Brain microvascular endothelial cell (primary cell): ENCODE measurements at places on chromosomes 5 and 9.

DNA sequence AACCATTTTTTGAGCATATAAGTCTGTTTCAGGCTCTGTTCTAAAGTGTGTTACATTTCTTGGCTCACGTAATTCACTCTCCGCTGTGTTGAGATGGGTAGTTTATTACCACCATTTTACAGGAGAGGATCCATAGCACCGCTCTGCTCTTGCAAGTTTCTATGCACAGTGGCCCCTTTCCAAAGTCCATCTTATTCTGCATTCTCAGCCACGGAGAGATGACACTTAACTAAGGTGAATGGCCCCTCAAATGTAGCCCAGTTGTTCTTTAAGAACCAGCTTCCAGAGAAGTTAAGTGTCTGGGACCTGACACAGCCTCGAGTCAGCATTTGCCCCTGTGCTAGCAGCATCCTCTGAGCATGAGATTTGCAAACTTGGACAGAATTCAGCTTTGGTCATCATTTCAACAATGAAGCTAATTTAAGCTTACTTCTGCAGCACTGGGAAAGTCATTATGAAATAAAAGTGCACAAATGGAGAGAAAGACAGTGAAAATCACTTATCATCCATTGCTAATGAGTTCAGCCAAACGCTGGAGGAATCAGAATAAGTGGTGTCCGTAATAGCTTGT lies 61.9 kb downstream of the FAM78A start:
- no peak for DNase-seq

GRCh38 chr5:36066001-36066539 lies 612 bp downstream of the UGT3A2 start:
- DNase-seq: no peak

DNA sequence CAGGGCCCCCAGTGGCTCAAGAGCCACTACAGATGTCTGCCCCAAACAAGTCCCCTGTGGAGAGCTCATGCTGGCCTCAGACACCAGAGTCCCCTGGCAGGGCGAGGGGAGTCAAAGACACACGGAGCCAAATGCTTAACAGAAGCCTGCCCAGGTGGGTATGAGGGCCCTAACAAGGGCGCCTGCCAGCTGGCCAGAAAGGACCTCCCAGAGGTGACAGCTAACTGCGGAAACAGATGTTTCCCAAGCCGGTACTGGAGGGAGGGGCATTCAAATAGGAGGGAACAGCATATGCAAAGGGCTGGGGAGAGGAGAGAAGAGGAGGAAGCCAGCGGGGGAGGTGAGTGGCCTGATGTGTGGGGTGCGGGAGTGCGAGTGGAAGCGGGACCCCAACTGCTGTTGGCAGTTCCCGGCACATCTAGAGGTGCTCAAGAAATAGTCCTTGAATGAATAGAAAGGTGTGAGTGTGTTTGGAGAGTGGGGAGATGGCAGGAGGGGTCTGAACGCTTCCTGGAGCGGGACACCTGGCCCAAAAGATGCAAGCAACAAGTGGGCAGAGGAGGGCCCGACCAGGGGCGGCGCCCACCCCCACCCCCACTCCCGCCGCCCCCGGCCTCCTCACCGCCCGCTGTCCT lies 824 bp downstream of the MXD3 start:
- no peak for DNase-seq

DNA sequence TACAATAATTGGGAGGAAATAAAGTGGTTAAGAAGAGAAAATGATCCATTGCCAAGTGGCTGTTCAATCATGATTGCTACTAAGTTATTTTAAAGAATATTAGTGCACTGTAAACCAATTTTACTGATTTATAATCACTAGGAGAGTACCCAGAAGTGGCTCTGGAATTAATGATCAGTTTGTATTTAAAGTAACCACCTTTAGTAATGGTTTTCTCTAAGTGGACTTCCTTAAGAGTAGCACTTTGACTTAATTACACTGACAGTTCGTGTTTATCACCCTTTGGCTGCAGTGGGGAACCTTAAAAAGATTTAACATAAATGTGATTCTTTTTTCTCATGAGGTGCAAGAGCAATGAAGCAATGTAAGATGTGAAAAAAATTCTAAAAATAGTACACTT lies 310.8 kb downstream of the CDH12 start:
- no peak for DNase-seq

DNA sequence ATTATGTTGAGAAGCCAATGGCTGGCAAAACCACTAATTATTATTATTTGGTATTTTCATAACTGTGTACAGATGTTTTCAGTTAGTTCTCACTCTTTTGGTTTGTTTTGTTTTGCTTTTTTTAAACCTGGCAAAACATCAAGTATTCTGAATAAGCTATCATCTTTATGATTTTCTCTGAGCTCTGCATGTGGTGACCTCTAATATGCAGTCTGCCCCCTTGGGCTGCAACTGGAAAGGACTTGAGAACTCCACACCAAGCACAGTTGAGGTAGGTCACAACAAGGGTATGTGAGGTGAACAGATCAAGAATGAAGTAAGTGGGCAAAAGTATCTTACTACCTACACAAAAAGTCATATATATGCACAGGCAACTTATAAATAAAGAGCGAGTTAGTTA lies 202.2 kb downstream of the NFIB start:
- peak; percentile 12 for DNase-seq

DNA sequence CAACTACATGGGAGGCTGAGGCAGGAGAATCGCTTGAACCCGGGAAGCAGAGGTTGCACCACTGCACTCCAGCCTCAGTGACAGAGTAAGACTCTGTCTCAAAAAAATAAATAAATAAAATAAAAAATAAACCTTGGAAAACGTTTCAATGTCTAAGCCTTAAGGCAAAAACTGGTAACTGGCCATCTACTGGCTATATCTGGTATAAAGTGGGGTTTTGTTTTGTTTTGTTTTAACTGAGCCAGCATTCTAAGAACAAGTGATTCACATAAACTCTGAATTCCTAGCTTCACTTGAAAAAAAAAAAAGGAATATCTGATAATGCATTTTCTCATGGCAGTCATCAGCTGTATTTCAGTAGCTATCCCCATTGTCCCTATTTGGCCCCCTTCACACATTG lies 126.1 kb upstream of the EFNA5 start:
- no peak for DNase-seq

DNA sequence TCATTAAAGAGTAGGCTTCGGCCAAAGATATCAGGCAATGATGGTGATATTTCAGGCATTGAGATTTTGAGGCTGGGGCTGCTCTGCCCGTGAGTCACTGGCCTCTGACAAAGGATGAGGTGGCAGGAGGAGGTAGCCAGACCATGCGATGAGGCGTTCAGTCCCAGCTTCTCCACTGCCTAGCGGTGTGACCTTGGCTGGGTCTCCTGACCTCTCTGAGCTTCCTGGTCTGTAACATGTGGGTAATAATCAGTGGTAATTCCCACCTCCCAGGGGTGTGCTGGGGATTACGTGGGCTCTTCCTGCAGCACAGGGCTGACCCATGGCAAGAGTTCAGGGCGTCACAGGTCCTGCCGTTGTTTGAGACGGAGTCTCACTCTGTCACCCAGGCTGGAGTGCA lies 73.2 kb upstream of the RAPGEF1 start:
- DNase-seq: peak; percentile 31

- DNase-seq: peak; percentile 92
These were observed 96.6 kb downstream of the PCSK1 start for GRCh38 chr5:96336351-96336985.

GRCh38 chr5:100762108-100762507 lies 141.0 kb downstream of the ST8SIA4 start:
- peak; percentile 70 for DNase-seq

DNA sequence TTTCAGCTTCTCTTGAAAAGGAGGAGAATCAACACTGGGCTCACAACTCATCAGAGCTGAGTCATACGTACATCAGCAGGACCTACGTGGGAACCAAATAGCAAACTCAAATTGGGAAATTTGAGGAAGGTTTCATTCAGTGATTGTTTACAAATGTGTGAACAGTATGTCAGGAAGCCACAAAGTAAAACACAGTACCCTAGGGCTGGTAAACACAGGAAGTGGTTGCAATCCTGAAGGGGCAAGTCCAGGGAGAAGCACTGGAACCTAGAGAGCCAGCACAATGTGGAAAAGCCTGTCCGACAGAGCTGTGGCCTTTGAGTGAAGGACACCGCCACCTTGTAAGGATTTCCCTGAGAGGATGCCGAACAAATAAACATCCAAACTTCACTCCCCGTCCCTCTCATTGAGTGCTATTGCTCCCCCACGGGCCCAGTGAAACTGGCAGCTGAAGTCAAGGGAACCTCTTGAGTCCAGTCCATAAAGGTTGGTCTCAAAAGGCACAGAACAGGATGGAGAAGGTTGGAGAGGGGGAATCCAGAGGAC lies 26.7 kb upstream of the RICTOR start:
- peak; percentile 89 for DNase-seq

DNA sequence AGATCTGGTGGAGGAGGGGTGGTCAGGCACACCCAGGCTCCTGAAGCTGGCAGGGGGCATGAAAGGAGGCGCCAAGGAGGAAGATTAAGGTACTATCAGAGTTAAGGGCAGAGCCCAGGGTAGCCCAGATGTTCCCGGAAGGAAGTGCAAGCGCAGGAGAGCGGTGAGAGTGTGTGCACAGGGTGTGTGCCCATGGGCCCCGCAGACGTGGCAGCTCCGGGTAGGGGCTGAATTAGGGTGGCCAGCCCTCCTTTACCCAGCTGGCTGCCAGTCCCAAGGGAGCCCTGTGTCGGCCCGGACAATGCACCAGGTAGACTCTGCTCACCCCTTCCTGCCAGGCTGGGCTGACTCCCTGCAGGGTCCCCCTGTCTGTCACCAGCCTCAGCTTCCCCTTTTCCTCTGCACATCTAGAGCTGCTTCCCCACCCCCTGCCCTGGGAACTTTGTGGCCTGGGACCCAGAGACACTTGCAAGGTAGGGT lies at the start of gene SMIM33:
Gene SMIM33, plus strand, starts transcription at position 184 of the 480 bp plus-strand sequence. Its CDS starts 118 bp downstream, at position 302.
- no peak for DNase-seq

- DNase-seq: no peak
These were observed 79.3 kb upstream of the LRRTM2 start for GRCh38 chr5:138954257-138955012.

DNA sequence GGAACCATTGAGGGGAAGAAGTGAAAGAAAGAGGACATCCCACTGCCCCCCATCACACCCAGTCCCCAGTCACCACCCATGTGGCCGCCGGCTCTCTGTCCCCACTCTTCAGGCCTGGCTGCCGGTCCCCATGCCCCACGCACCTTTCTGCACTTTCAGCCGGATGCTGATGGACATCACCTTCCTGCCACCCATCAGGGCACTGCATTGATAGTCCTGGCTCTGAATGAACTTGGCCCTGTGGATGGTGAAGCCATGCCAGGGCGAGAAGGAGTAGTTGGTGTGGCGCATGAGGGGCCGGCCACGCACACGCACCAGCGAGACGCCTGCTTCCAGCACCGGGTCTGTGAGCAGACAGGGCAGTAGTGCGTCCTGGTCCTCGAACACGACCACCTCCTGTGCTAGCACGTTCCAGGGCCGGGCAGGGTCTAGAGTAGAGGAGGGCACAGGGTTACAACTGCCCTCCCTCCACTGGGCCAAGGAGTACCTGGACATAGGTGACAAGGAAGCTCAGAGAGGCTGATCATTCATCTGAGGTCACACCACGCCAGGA lies 6.4 kb downstream of the CSF1R start:
- DNase-seq: no peak

GRCh38 chr9:123550797-123551196 lies 194.8 kb downstream of the CRB2 start:
- DNase-seq: no peak
